HCEC 1CT (cell line): ENCODE measurements at places on chromosomes 1 and 21.

- no peak for DNase-seq
Observed at GRCh38 chr21:26528882-26529281, 44.2 kb downstream of the CYYR1 start.

DNA sequence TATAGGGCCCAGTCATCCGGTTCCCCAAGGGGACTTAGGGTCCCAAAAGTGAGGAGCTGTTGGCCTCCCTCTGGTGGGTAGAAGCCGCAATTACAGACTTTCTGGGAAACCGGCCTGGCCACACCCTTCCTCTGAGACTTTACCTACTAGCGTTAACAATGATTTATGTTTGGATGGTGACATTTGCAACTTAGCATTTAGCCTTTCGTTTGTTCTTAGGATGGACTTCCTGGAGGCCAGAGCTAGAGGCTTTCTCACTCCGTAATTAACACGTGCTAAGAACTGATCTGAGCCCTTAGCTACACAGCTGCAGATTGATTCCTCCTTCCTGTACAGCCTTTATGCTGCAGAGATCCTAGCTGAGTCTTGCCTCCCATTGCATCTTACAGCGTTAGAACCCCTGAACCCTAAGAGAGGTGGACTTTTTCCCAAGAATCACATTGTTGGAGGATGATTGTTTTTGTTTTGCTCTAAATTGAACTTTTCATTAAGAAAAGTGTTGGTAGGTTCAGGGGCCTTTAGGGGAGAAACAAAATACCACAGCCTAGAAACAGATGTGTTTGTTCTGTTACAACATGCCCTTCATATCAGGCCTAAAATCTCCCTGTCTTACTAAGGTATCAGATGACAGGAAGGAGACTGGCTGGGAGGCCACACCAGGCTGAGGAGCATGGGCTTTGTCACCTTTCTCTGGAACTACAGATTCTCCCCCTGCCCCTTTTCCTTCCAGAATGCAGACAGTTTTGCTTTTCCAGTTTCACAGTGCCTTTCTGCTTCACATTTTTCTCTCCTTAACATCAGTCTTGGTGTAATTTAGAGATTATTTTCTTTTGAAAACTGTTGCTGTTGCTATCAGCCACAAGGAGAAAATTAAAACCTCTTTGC, 1.9 kb downstream of the S100A11 start:
- peak; percentile 67 for DNase-seq

GRCh38 chr1:40140211-40140973, 20.8 kb upstream of the RLF start:
- DNase-seq = peak; percentile 34

DNA sequence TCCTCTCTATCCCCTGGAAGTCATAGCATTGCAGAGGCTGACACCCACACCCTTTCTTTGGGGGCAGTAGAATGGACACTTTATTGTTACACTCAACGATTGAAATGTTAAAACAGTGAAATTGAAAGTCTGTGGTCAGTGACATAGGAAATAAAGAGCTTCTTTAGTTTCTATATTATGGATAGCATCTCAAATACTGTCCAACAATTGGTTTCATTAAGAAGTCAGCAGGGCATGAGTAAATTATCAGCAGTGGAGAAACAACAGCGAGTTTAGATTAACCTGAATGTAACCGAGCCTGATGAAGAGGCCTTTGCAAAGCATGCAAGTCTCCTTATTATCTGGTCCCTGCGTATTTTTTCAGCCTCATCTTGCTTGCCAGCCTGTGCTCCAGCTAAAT, 350.7 kb downstream of the NTNG1 start:
- no peak for DNase-seq

GRCh38 chr1:39485046-39485803, 6.2 kb upstream of the BMP8A start:
- no peak for DNase-seq
